H54 (cell line): ENCODE measurements at places on chromosomes 6 and 20.
A peak's percentile ranks its signal among the peaks of the same experiment; 100 is the strongest.

GRCh38 chr6:46734867-46735719 is at the start of gene PLA2G7:
Gene PLA2G7, minus strand, starts transcription at chr6:46735375. Its CDS starts 12,484 bp downstream, at chr6:46722891.
- DNase-seq: no peak

DNA sequence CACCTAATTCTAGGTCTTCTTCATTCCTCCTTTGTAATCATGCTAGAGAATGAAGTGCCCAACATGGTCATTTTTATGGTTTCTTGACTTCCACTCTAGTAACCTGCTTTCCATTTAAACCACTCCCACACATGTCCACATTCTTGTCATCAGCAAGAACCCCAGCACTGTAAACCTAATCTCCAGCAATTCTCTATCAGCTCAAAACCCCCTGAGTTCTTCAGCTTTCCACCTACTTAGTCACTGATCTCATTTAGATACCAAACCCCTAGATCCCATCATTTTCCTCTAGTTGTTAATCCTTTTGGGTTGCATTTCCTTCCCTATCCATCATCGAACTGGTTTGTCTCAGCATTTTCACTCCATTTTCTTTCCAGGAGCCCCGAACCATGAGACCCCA is 49.7 kb downstream of the GOPC start:
- DNase-seq: no peak

- no peak for DNase-seq
Observed at GRCh38 chr20:54458219-54458618, 17.2 kb upstream of the DOK5 start.

DNA sequence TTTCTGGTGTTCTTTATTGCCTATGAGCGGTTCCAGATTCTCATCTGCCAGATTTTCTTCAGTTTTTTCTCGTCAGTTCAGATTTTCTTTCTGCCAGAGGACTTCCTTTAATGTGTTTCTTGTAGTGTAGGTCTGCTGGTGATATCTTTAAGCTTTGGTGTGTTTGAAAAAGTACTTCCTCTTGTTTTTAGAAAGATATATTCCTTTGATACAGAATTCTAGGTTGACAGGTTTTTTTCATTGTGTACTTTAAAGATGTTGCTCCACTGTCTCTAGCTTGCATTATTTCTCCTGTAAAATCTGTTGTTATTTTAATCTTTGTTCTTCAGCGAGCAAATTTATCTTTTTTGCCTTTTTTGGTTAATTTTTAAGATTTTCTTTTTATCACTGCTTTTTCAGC is 36.9 kb downstream of the ASXL1 start:
- DNase-seq: no peak

DNA sequence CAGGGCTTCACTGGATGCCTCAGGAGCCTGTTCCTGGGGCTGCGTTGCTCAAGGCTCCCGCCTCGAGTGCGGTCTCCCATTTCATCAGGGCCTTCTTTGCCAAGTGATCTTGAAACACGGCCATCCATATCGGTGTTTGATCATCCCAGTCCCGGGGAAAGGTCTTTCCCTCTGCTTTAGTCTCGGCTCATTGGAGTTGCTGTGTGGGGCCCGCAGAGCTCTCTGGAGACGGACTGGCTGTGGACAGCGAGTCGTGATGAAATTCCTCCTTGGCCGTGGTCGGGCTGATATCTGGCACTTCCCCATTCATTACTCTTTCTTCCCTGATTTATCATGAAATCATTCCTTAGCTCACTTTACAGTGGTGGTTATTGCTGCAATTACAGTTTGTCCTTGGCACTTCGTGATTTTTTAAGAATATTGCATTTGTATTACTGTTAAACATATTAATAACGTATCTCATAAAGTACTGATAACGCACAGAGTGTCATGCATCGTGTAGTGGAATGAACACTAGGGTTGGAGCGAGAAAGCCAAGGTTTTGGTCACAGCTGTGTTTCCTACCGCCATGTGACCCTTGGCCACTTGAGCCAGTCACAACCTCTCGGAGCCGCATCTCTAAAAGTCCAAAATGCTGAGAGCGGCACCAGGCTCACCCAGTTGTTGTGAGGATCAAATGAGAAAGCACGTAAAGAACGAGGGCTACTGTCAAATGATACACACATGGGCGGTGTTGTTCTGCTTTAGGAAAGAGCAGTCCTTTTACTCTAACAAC is 71.8 kb downstream of the MTHFD1L start:
- DNase-seq: no peak

GRCh38 chr6:122694602-122695001 is 84.4 kb downstream of the PKIB start:
- DNase-seq: no peak

- no peak for DNase-seq
Observed at GRCh38 chr20:1994627-1995026, 769 bp upstream of the PDYN start.

DNA sequence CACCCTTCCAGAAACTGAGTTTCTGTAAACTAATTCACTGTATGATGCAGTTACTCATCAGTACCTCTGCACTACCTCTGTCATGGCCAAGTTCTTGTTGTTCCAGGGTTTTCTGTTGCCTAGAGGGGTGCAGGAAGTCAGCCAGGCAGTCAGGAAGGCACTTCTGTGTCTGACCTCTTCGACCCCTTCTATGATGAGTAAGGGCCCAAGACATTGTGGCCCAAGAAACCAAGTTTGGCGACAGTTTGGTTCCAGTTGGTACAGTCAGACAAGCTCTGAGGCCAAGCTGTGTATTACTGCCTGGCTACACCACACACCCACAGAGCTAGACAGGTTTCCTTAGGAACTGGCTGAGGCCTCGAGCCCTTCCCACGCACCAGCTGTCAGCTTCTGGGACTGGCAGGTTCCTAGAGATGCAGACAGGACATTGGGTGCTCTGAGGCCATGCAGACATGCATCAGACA is 41.2 kb downstream of the TRAF3IP2 start:
- peak; percentile 8 for DNase-seq

- DNase-seq: no peak
Observed at GRCh38 chr6:119152187-119152586, 73.7 kb upstream of the FAM184A start.

- no peak for DNase-seq
Observed at GRCh38 chr6:107787589-107787960, 36.5 kb downstream of the SCML4 start.

GRCh38 chr6:156658966-156659821 is 118.0 kb upstream of the ARID1B start:
- DNase-seq: no peak

GRCh38 chr6:158311193-158311592 is 1.1 kb upstream of the TULP4 start:
- DNase-seq: no peak

GRCh38 chr6:150672800-150673199 is 73.1 kb downstream of the PLEKHG1 start:
- DNase-seq: no peak

DNA sequence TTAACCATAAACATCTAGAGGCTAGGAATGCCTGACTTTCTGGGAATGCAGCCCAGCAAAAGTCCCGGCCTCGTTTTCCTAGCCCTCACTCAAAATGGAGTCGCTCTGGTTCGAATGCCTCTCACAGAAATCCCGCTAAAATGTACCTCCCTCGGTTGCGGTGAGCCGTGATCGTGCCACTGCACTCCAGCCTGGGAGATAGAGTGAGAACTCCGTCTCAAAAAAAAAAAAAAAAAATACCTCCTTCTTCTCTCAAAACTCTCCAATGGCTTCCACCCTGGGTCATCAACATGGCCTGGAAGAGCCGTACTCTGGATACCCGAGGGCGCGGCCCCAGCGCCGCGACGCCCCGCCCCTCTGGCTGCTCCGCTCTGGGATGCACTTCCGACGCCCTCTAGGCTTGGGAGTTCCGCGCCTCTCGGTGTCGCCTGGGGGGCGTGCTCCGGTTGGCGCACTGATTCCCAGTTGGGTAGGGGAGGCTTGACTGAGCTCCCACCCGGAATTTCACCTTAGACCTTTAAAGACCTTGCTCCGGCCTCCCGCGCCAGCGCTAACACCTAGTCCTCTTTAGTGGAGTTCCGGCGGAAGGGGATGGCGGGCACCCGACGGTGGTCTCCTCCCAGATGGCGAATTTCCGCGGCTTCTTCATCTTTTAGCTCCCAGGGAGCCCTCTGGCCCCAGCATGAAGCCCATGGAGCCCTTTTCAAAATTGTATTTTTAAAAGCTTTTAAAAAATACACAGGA is 12.3 kb downstream of the HMGN4 start:
- no peak for DNase-seq

GRCh38 chr6:100001915-100002388 is 7.9 kb upstream of the MCHR2 start:
- DNase-seq: no peak

GRCh38 chr20:31566319-31566657 is 38.8 kb upstream of the ID1 start:
- no peak for DNase-seq

GRCh38 chr6:149182262-149182661 is 135.2 kb upstream of the TAB2 start:
- no peak for DNase-seq

DNA sequence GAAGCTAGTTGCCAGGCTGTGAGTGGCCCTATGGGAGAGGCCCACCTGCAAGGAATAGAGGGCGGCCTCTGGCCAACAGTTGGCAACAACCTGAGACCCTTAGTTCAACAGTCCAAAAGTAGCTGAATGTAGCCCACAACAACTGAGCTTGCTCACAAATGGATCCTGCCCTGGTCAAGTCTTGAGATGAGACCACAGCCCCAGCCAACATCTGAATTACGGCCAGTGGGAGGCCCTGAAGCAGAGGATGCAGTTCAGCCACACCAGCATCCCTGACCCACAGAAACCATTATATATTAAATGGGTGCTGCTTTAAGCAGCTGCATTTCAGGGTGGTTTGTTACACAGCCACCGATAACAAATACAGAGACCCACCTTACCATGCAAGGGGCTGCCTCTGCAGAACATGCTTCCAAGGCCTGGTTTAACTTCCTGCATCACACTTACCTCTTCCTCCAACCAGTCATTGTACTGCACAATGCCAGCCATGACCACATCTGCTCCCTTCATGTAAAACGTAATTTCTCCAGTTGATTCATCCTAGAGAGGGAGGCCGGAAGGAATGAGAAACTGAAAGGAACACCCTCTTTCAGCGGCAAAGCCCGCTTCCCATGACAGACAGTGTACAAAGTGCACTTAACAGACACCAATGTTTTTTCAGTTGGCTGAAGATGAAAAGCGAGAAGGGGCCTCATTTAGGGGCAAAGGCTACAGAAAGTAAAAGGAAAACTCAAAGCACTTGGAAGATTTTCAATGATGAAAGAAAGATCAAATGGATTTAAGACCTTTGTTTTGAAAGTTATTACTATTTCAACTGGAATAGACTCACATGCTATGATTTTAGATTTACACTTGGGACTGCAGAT is 86.2 kb upstream of the NFATC2 start:
- DNase-seq: no peak

DNA sequence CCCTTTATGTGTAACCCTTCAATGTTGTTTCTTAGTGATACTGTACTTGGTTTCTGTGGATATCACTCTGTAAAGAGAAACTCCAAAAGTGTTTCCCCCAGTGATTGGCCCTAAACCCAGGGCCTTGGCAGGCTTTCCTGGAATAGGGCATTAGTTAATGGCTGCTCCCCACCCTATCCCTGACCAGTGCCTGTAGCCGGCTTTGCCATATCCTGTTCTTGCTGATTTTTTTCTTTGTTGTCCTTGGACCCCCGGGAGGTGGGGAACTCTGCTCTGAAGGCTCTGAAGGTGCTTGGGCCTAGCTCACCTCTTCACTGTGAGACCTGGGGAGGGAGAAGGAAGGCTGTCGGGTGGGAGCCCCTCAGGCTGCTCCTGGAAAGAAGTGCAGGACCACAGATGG is 120.1 kb downstream of the TCP11 start:
- no peak for DNase-seq

DNA sequence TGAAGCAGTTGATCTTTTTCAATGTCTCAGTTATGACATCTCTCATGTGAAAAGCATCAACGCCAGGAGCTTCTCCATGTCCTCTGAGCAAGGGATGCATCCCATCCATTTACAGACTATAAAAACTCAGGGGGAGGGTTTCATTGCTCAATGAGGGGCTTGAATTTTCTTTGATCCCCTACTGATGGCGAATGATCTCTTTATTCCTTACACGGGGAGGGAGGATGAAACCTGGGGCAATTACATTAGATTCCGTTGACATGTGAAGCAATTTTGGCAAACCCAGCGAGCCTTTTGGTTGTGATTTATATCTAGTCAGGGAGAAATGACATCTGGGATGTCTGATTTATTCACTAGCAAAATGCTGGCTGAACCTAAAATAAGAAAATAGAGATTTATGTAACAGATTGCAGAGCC is 268.9 kb downstream of the HIVEP2 start:
- DNase-seq: no peak

GRCh38 chr6:110708295-110708950 is 106.8 kb downstream of the CDK19 start:
- no peak for DNase-seq

DNA sequence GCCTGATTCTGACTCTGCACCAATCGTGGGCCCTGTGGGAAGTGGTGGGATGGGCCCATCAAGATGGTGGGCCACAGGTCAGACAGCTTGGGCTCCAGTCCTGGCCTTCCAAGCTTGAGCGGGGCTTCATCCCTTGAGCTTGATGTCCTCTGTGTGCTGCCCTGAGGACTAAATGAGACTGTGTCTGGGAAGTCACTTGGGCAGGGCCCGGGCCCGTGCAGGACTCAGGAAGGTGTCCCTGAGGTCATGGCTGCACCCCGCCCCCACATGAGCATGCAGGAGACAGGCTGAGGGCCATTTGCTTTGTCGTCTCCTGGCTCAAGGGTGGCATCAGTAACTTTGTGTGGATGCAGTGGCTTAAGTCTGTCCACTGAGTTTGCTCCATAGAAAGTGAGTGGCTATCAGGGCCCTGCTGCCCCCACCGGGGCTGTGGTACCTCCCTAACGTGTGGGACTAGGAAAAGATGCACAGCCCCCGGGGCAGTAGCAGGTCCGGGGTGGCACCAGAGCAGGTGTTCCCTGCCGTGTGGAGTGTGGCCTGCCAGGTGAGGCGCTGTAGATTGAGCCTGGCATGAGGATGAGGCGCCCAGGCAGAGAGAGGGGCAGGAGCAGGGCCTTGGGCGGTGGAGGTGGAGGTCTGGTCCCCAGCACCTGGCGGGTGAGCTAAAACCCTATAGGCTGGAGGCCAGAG is 298.6 kb downstream of the TAF4 start:
- no peak for DNase-seq

- no peak for DNase-seq
Observed at GRCh38 chr6:138103871-138104270, 3.3 kb downstream of the PERP start.

- no peak for DNase-seq
Observed at GRCh38 chr6:128240024-128240428, 280.4 kb downstream of the PTPRK start.

DNA sequence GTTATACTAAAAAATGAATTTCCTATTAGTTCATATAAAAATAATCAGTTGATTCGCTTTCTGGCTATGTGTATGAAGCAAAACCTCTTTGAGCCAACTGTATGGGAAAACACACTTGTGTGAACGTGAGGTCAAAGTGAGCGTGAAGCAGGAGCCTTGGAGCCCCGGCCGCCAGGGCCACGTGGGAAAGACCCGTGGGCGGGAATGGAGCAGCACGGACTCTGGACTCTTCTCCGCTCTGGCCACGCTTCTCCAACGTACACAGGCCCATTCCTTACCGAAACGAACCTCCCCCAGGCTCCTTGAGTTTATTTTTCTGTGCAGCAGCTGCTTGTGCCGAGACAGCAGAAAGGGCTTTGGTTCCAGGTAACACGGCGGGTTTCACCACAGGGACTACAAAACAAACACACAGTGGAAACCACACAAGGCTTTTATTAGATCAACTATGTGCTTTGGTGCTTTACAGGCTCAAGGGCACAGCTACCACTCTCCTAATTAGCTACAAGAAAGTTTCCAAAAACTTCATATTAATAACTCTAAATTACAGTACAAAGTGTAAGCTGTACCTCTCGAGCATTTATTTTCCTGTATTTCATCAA is 62.7 kb downstream of the TAF4 start:
- DNase-seq: no peak

- DNase-seq: no peak
Observed at GRCh38 chr20:38350879-38351775, 4.8 kb downstream of the LBP start.
